Lower lobe of right lung (tissue), 2 donors: ENCODE measurements at places on chromosomes 1 and 21. TPM values are rescaled to one million over a fixed set of nuclear protein-coding genes. Genes with fewer than 3 reads are reported as not detected.

- no peak overlapping the region for H3K27ac ChIP-seq
- no peak overlapping the region for H3K4me3 ChIP-seq
- no peaks in the 10 kb centered on the region for H3K4me1 ChIP-seq
Measured at GRCh38 chr1:210917560-210918169, 216.3 kb downstream of the KCNH1 start.

Gene S100A7
- not detected for total RNA-seq

GRCh38 chr1:197224160-197224559, 43.9 kb upstream of the CRB1 start:
- no peak overlapping the region for H3K27ac ChIP-seq
- DNase-seq, result no peak
- no peaks in the 10 kb centered on the region for H3K27me3 ChIP-seq
- no peak overlapping the region for H3K4me3 ChIP-seq
- no peaks in the 10 kb centered on the region for H3K4me1 ChIP-seq

DNA sequence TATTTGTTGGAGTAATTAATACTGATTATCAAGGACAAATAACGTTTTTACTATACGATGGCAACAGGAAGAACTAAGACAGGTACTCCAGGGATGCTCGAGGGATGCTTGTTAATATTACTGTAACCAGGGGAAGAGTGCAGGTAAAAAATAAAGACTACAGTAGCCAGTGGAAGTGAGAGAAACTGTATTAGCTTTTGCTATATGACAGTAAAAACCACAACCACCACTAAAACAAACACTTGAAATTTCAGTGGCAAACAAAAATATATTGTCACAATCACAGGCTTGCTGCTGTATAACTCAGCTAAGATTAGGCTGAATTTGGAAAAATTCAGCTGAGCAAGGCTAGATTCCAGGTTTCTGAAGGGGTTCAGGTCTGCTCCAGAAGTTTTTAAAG, 812.6 kb upstream of the ADGRL4 start:
- no peaks in the 10 kb centered on the region for H3K36me3 ChIP-seq
- H3K27me3 ChIP-seq, result no peaks in the 10 kb centered on the region
- no peaks in the 10 kb centered on the region for H3K4me1 ChIP-seq
- no peak for DNase-seq
- no peak overlapping the region for H3K4me3 ChIP-seq
- no peak overlapping the region for H3K27ac ChIP-seq
